ENCODE measurements at places on chromosomes 1 and 21.

GRCh38 chr1:5111581-5111980 lies 457.2 kb downstream of the AJAP1 start:
- DNase-seq: no peak

DNA sequence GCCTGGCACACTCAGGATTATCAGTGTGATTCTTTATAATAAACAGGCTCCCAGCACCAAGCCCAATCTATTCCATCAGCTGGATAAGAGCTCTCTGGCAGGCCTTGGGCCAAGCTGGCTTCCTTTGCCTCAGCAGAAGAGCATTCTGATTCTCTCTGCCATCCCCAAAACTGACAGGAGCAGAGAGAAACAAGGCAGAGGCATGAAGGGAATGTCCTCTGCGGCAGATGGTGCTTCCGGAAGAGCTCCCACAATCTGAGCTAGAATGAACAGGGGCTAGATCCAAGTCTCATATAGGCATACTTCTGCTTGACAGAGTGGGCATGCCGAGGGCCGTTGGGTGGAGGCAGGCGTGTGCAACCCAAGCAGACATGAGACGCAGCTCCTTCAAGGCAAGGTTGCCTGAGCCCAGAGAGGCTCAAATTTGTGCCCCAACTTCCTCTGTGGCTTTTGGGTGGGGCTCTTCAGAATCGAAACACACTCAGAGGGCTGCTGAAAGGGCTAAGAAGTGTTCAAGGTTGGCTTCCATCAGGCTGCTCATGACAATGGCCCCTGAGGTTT lies 4.0 kb downstream of the CAPN2 start:
- no peak for DNase-seq

DNA sequence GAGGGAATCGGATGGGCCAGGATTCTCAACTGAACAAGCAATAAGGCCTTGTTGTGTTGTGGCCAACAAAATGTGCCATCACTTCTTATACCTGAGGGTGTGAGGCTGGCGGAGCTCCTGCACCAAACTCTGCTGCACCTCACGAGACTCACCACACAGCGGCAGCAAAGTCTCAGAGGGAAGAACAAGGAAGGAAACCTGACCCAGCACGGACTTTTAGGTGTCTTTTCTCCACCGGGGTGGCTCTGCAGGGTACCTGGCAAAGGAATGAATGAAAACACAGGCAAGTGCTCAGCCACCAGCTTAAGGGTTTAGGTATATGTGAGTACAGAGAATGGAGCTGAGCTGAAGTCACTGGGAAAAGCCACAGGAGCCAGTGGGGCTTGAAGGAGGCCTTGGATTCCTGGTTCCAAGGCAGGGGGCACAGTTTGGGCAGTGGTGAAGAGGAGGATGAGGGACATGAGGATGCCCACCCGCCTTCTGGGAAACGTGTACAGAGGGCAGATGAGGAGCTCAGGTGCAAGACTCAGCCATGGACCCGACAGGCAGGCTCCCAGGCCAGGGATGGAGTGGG lies 31.1 kb upstream of the HSD3B1 start:
- DNase-seq: peak; percentile 39

DNA sequence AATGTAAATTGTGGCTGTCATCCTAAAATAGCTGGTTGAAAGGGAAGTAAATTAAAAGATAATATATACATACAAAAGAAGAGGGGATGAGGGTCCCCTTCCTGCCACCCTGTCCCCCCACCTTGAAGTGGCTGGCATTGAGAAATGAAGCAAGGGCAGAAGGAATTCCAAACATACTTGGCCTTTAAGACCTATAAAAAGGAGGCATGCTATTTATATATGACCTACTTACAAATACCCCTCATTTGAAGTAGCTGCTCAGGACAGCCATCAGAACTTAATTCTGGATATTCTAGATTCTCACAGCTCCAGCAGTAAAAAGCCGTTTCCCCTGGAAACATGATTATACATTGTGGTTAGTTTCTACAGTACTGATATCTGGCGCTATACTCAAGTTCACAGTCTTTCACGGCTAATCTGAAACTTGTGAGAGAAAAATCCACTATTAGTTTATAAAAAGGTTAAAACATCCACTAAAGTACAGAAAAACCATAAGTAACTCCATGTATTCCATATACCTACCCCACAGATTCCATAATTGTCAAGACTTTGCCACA lies 9.6 kb upstream of the MAP10 start:
- no peak for DNase-seq

DNA sequence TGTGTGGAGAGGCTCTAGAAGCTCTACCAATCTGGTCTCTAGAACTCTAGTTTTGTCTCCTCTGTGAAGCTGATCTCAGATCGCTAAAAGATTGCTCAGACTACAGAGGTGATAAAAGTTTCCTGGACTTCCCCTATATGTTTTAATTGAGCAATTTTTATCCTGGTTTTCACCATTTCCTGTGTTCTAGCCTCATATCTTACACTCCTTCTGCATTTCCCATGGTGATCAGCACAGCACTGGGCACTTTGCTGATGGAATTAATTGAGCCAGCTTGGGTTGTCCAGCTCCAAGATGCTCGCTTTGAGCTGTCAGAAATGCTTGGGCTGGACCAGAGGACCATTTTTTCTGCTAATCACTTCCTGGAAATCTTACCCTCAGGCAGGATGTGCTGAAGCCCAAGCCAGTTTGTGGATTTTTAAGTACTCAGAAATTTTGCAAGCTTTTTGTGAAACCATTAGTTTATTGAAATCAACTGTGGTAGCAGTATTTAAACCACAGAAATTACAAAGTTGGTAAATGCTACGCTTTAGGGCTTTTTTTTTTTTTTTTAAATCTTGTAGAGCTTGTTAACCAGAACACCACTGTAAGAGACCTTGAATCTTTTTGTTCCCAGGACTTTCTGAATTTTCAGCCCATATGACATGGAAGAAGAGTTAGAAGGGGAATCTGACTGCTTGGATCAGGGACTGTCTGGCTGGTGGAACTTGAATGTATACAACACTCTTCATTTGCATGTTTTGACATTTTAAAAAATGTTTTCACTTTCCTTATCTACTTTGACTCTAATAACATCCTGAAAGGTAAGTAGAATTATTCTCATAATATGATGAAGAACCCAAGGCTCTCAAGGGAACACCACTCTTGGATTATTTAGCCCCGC lies 28.4 kb downstream of the CD48 start:
- no peak for DNase-seq

Data from NCI-H748 treated with DMSO at 0.1 percent for 48 hours (cell line).